SHP77 (cell line): ENCODE measurements at places on chromosomes 13 and 19.

DNA sequence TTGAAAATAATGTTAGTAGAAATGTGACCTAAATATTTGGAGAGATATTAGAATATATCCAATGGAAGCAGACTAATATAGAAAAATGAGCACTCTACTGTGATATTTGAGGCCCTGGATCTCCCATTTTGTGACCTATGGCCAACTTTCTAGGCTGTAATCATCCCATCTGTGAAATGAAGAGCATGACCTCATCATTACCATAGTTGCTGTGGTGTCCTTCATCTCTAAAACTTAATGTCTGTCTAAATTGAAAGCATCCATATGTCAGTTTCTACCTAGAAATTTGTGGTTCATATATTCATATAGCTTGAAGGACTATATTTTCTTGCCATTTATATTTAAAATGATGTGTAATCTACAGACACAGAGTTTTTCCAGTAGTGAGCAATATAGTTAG lies 41.6 kb downstream of the PAN3 start:
- no peak for DNase-seq

- no peak for DNase-seq
Measured at GRCh38 chr19:29618871-29619270, 12.8 kb downstream of the POP4 start.

GRCh38 chr19:33412601-33413425 lies 39.3 kb downstream of the CEBPG start:
- DNase-seq: no peak

- DNase-seq: no peak
Measured at GRCh38 chr19:17611462-17612244, 56.2 kb downstream of the COLGALT1 start.

DNA sequence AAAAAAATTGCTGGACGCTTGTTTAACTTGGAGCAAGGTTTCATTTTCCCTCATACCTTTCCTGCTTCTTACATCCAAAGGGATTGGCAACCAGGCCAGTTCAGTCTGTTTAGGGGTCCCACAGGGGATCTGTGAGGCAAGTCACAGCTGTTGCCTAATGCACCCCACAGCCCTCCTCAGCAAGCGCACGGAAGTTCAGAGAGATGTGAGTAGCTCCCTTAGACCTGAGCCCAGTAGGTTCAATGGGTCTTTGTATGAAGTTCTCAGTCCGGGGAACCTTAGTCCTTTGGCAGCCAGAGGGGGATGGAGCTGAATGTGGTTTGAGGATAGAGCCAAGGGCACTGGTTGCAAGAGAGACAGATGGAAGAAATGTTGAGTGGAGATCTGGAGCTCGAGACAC lies 13.0 kb downstream of the SAMD4B start:
- DNase-seq: no peak

GRCh38 chr19:41166944-41167804 lies 25.8 kb upstream of the CYP2S1 start:
- DNase-seq: no peak

DNA sequence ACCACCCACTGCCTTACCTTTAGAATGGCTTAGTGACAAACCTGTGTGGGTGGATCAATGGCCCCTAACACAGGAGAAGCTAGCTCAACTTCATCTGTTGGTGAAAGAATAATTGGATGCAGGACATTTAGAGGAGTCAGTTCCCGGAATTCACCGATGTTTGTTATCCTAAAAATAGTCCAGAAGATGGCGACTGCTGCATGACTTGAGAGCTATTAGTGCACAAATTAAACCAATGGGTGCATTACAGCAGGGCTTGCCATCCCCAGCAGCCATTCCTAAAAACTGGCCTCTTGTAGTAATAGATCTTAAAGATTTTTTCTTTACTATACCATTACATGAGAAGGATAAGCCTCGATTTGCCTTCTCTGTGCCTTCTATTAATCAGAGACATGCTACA lies 46.8 kb upstream of the ZNF726 start:
- DNase-seq: peak; percentile 26

- no peak for DNase-seq
Measured at GRCh38 chr19:14719162-14719561, 29.3 kb downstream of the ZNF333 start.

- no peak for DNase-seq
Measured at GRCh38 chr19:723714-724113, 15.0 kb downstream of the PALM start.

- no peak for DNase-seq
Measured at GRCh38 chr19:51166846-51167490, 24.9 kb downstream of the SIGLEC7 start.

- DNase-seq: peak; percentile 37
Measured at GRCh38 chr13:26425443-26426358, 131.8 kb upstream of the WASF3 start.
